ENCODE measurements at places on chromosomes 1 and 21.

DNA sequence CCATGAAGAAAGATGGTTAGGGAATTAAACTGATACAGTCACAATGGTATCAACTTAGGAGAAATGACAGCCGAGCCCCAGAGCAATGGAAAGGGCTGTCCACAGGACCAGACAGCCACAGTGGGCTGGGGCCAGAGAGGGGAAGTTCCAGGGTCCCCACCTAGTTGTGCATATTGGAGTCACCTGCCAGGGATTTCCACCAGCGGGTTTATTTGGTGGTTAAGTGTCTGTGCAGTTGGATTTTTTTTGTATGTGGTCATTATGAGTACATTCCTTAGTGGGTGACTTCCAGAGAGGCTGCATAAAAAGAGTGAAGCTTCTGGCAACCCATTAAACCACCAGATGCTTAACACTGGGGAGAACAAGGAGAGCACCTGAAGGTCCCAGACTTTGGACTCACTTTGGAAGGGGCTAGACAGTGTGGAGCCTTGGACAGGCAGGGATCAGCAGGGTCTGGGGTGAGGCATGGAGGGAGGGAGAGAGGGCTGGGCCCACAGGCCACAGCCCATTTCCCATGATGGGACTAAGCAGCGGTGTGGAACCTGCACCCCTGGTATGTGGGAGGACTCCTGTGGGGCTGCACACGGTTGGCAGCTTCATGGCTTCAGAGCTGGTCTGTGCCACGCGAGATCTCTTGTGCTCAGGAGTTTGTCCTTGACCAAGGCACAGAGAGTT is 7.8 kb upstream of the PTTG1IP start:
- DNase-seq: no peak

DNA sequence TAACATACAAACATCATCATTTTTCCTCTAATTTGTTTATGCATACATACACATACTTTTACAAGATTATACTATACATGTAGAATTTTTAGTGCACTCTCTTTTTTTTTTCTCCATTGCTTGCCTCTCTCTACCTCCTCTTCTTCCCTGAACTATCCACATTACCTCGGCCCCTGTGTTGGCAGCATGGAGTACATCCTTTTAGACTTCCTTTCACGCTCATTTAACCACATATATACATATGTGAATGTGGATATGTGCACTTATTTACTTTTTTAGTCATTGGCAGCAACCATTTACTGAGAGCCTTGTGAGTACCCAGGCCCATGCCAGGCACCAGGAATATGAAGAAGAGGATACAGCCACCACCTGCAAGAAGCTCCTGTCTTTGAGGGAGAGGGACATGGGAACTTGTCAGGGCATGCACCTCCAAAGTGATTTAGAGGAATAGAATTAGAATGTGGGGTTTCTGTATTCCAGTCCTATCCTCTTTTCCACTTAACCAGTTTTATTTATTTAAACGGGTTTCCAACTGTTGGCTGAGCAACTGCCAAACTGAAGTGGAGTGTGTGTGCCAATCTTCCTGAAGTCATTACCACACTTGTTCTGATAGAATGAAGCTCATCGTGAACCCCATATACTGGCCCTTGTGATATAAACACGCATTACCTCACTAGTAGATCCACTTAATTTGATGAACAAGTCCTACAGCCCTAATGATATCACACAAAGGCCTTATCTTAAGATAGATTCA is 212.6 kb downstream of the TNR start:
- no peak for DNase-seq

- no peak for DNase-seq
These were observed 189.0 kb downstream of the CENPF start for GRCh38 chr1:214791961-214792360.

GRCh38 chr1:18539171-18539570 is 58.4 kb downstream of the KLHDC7A start:
- DNase-seq: no peak

GRCh38 chr21:23016617-23017016 is 2018.4 kb downstream of the NCAM2 start:
- DNase-seq: no peak

GRCh38 chr1:193703121-193703520 is 516.7 kb upstream of the B3GALT2 start:
- no peak for DNase-seq

DNA sequence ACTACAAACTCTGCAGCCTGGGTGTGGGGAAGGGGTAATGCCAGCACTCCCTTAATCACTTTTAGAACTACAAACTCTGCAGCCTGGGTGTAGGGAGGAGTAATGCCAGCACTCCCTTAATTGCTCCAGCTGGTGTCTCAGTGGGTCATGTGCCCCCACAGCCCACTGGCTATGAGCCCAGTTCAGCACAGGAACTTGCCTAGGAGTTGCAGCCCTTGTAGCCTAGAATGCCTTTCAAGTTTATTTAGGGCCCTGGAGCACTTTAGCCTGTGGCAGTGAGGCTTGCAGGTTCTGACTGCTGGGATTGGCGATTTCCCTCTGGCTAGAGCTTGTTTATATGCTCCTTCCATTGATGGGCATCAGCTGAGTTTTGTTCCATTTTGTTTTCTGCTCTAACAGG is 17.1 kb downstream of the VN1R5 start:
- no peak for DNase-seq

DNA sequence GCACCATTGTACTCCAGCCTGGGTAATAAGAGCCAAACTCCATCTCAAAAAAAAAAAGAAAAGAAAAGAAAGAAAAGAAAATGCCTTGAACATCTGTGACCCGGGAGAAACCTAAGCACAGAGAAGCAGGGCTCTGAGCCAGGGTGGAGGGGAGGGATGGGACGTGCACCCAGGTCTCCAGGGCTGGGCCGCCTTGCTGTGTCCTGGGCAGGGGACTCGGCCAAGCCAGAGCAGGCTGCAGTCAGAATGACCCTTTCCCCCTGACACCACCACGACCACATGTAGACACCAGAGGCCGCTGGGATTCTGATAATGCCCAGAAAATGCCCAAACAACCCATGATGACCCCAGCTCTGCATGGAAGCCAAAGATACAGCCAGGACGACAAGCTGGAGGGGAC is 17.8 kb downstream of the CHD5 start:
- DNase-seq: no peak

GRCh38 chr1:198595765-198596164 is 43.1 kb upstream of the PTPRC start:
- DNase-seq: no peak

DNA sequence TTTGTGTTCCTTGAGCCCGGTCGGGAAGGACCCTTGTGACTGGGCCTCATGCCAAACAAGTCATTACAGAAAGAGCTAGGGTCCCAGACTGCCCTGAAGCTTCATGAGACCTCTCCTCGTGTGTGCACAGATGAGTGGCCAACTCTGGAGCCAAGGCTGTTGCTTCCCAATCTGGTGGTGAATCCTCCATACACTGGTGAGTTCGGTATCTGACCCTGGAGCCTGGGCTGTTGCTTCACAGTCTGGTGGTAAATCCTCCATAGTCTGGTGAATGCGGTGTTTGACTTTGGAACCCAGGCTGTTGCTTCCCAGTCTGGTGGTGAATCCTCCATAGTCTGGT is 737.8 kb downstream of the MATN1 start:
- DNase-seq: no peak

DNA sequence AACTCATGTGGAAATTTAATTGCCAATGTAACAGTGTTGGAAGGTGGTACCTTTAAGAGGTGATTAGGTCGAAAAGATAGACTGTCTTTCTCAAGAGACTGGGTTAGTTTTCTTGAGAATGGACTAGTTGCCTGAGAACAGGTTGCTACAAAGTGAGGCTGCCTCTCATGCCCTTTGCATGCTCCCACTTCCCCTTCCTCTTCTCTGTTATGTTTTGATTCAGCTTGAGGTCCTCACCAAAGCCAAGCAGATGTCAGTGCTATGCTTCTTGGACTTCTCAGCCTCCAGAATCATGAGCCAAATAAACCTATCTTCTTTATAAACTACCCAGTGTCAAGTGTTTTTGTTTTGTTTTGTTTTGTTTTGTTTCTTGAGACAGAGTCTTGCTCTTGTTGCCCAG is 187.0 kb upstream of the RUNX1 start:
- DNase-seq: no peak

DNA sequence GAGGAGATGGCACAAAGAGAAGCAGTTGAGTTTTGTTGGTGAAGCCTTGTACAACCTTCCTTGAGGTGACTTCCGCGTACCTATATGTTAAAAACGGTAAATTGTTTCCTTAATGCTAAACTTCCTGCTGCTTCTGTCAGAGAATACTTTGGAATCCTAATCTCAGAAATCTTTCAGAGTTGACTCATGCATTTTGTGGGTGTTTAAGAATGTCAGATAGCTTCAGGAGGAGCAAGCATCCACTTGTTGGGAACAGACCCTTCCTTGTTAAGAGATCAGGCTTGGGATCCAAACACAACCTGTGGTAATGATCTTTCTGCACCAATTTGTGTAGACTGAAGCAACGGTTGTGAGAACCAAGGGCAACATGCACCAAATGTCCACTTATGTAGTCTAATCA is 29.5 kb downstream of the AK4 start:
- DNase-seq: no peak

- no peak for DNase-seq
These were observed 21.5 kb upstream of the ATP5PO start for GRCh38 chr21:33937146-33937545.

GRCh38 chr1:38657207-38657840 is 202.2 kb downstream of the RRAGC start:
- DNase-seq: no peak

DNA sequence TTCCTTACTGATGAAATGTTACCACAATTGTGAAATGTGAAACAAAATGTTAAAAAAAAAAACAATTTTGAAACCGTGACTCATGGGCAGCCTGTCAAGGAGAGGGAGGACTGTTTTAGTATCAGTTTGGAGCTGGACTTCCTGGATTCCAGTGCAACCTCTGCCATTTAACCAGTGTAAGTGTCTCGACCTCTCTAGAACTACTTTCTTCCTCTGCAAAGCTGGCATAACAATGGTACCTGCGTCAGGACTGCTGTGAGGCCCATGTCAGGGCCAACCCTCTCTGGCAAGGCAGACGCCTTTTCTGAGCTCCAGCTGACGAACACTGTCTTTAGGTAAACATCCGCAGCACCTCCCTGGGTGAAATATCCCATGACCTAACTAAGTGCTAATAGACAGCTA is 20.9 kb downstream of the URB1 start:
- DNase-seq: no peak

GRCh38 chr1:158685085-158685484 is 1.4 kb downstream of the SPTA1 start:
- DNase-seq: no peak

DNA sequence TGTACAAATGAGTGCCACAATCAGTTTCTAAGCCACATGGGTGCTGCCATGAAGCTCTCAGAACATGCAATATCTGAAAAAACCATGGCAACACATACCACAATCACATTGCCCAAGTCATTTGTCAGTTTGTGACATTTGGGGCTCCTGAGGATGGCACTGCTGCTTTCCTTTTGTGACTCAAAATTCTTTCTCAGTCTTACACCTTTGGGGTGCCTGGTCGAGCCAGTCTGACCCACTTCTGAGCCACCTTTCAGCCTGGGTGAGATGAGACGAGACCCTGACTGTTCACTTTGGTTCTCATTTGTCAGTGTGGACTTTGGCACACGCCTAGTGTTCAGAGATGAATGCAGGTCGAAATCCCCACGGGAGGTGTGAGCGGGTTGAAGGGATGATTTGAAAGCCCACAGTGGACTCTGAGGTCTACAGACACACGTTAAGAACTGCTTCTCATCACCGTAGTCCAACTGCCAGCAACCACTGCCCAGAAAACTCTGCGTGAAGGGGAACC is 8.0 kb downstream of the BATF3 start:
- no peak for DNase-seq

- peak; percentile 79 for DNase-seq
These were observed 39.8 kb upstream of the CLIC4 start for GRCh38 chr1:24705260-24706073.

DNA sequence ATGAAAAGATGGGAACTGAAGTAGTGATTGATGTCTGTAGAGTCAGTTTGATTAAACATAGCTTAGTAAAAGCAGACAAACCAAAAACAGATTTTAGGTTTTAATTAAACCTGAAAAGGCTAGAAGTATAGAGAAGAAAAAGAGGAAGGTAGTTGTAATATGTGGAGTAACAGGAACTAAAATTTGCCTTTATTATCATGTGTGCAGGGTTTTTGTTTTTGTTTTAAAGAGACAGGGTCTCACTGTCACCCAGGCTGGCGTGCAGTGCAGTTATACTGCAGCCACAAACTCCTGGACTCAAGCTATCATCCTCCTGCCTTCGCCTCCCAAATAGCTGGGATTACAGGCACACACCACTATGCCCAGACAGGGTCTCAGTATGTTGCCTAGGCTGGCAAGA is 6.0 kb downstream of the TOR1AIP1 start:
- no peak for DNase-seq

- DNase-seq: no peak
These were observed 15.4 kb downstream of the TMED5 start for GRCh38 chr1:93164816-93165215.

GRCh38 chr1:199545780-199546179 is 481.7 kb upstream of the NR5A2 start:
- DNase-seq: no peak

DNA sequence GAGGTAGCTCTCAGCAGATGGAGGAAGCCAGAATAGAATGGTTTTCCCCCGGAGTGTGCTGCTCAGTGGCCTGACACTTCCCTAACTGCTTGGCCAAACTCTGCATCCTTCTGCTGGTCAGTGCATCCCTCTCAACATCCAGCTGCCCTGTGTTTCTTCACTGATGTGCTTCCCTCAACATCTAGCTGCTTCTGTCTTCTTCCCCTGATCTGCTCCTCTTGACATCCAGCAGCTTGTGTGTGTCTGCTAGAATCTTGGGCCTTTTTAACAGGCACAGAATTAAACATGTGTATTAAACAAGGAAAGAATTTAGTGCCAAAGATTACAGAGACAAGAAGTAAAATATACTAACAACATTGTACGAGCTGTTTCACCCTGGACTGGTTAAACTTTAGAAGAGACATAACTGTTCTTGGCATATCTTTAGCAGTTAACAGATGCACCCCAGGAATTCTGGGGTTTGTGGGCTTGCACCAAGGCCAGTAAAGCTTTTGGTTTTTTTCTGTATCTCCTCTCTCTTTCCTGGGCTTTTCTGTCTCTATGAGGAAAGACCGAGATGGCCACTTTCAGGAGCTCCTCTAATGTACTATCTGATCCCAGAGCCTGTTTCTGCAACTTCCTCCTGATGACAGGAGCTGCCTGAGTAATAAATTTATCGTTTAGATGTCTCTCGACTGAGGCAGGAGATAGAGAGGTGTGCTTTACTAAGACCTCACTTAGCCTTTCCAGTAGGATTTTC is 34.8 kb upstream of the HSD3B1 start:
- no peak for DNase-seq

DNA sequence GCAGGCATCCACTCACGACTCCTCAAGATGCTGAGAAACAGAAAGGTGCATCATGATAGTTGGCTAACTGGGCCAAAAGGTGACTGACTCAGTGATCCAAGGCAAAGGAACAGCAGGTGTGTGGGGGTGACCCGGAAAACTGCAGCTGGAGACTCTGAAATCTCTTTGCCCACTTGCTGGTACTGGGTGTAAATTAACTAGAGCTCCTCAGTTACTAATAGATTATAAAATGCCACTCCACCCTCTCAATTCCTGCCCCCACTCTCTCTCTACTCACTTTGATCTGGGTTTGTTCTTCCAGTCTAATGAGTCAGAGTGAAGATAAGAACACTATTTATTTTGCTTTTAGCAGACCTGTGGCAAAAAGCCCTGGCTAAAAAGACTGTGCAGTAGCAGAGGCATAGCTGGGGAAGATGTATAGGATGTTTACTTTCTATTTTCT is 7.2 kb upstream of the PIGC start:
- no peak for DNase-seq

- DNase-seq: no peak
These were observed 26.5 kb upstream of the NTPCR start for GRCh38 chr1:232923739-232924386.

GRCh38 chr1:220031287-220031686 is 15.0 kb downstream of the EPRS1 start:
- DNase-seq: no peak

Measured in GM19239 (cell line).